ENCODE measurements at places on chromosomes 2 and 18.

DNA sequence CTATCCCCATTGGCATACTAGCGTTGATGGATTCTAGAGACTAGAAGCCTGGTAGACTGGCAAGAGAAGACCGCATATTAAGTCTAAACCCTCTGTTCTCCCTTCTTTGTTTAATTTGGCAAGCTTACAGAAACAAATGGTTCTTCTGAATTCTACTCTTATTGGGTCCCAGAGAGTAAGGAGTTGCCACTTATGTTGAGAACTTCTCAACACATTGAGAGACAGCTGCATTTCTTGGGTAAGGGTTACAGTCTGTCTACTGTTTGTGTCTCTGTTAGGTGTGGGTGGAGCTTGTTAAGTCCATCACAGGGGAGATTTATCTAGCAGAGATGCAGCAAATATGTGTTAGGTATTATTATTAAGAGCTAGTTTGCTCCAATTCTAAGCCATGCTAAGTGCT, 435.8 kb upstream of the MEIS1 start:
- DNase-seq = no peak

DNA sequence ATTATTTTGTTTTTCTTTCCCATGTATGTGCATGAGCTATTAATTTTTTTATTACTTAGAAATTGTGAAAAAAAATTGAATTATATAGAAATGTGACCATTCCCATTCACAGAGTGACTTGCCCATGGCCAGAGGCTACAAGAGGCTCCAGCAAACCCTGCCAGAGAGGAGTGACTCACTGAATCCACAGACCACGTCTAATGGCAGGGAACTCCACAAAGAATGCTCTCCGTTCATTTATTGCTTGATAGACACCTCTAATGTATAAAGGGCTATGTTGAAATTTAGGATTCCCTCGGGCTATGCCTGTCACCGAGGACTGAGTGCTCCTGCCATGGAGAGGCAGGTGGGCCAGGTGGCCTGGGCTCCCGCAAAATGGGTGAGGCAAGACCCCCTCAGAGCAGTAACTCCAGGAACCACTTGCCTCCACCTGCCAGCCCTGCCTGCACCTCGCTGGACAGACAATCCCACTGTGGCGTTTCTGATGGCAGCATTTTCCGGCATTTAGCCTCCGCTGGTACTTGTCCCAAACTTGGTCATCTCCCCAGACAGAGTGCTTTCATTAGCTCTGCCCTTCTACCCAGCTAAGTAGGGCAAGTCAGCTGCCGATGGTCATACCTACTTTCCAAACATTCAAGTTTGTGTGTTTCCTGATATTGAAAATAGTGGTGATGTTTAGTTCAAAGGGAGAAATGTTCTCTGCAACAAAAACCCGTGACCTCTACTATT, 200.3 kb downstream of the PRKCE start:
- DNase-seq = peak; percentile 66

- DNase-seq = no peak
Observed at GRCh38 chr18:32346671-32347070, 124.0 kb downstream of the GAREM1 start.

- DNase-seq = peak; percentile 48
Observed at GRCh38 chr2:95158891-95159619, 593 bp downstream of the ZNF514 start.

- DNase-seq = no peak
Observed at GRCh38 chr2:182446087-182446486, 19.3 kb upstream of the PDE1A start.

DNA sequence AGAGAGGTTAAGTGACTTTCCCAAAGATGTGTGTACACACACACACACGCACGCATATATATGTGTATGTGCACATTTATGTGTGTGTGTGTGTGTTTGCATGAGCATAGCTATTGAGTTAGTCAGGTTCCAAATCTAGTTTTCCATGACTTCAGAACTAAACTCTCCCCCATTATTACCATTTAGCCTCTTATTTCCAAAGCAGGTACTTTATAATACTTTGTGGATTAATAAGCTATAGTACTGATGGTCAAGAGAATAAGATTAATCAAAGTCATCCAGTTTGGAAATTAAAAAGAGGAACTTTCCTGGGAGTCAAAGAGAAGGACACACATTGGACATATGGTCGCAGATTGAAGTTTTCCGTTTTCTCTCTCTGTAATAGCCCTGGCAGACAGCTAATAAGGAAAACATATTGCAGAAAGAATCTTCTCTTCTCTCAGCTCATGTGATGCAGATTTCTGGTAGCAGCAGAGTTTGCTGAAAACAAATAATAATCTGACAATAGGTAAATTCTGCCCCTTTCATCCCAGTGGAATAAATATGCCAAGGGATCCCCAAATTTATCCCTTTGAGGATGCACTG, 410.9 kb upstream of the TCF4 start:
- DNase-seq = no peak

- no peak for DNase-seq
Observed at GRCh38 chr2:74278176-74278575, 65.0 kb downstream of the SLC4A5 start.

DNA sequence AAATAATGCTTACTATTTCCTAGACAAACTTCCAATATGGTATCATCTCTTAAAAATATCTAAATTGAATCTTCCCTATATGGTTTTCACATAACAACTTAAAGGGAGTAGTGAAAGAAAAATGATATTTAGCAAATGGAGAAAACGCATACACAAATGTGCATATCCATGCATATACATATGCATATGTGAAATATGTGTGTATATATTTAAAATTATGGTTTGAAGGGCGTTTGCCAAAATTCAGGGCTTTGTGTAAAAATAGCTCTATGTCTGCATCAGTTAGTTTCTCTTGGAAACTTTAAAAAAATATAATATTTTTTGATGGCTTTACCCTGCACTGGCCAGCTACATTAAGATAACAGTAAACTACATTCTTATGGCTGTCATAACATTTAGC, 986.7 kb downstream of the BCL11A start:
- no peak for DNase-seq

GRCh38 chr2:174076040-174076439, 110.9 kb upstream of the SP3 start:
- DNase-seq = no peak

DNA sequence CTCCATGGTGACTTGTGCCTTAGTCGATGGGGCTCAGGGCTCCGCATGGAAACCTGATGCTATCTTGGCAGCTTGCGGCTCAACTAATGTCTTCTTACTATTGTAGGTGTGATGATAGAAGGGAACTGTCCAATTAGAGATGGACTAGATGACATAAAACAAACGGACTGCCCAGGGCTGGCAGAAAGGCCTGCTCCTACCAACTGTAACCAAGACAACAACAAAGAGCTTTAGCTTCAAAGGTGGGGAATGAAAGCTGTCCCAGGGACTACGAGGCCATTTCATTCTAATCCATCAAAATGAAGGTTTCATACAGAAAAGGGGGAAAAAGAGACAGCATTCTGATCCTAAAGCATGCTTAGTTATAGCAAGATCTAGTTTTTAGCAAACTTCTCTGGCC, 186.9 kb upstream of the ACAA2 start:
- no peak for DNase-seq

GRCh38 chr2:219356834-219357233, 24.3 kb upstream of the RESP18 start:
- no peak for DNase-seq

- no peak for DNase-seq
Observed at GRCh38 chr18:76984193-76985155, 148.1 kb downstream of the MBP start.

DNA sequence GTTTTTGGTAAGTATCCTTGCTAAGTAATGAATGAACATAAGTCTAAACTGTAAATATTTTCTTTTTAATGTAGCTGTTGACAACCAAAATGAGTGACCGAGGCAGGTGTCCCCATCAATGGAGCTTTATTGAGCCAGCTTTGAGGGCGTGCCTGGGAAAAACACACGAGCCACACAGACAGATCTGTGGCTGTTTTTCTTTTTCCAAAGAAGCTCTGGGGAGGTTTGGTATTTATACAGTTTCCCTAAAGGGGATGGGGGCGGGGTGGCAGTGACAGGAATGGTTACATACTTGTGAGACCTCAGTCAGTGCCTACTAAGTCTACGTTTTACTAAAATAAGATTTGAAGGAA, 11.2 kb downstream of the DBI start:
- no peak for DNase-seq

DNA sequence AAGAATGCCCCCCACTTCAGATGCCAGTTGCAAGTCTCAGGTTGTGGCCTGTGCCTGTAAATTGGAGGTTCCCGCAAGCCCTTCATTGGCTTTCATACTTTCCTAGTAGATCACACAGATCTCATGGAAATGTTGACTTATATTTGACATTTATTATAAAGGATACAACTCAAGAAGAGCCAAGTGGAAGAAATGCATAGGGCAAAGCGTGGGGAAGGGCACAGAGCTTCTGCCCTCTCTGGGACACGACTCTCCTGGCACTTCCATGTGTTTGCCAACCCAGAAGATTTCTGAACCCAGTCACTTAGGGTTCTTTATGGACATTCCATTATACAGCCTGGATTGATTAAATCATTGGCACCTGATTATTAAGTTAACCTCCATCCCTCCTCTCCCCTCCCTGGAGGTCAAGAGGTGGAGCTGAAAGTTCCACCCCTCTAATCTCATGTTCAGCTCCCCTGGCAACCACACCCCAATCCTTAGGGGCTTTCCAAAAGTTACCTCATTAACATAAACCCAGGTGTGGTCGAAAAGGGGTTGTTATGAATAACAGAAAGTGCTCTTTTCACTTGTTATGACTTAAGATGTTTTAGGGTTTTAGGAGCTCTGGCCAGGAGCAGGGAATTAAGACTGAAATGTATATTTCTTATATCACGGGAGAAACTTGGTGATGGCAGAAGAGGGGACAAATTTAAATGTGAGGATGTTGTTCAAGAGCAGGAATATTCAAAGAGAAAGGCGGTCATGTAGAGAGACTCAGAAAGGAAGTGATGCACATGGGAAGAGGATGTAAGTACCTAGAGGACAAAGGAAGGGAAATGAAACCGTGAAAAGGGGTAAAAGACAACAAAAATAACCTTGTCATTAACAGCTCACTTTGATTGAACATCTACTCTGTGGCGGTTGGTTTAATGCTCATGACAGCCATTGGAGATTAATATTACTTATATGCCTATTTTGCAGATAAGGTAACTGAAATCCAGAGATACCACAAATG, 31.8 kb downstream of the SP100 start:
- no peak for DNase-seq

GRCh38 chr2:45176390-45176789, 167.1 kb upstream of the SIX2 start:
- no peak for DNase-seq

DNA sequence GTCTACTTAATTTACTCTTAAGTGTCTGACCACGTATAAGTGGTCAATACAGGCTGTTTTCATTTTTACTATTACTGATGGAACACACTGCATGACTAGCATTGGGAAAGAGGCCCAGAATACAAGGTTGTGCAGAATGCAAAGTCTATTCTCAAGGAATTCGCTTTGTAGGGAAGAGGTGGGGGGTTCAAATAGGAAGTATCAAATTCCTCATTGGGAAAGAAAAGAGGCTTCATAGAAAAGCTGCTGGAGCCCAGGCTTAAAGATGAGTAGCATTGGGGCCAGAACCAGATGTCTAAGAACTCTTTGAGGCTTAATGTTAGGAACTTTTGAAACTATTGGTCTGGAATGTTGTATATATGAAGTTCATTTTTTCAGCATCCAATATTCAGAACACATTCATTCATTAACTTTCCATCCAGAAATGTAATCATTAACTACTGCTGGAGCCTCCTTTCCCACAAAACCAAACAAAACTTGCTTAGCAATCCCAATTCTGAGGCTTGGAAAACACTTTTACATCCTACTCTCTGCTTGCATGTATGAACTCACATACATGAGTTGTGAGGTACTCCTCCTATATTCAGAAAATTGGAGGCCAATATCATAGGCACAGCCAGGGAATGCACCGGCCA, 994 bp upstream of the LRATD1 start:
- no peak for DNase-seq

DNA sequence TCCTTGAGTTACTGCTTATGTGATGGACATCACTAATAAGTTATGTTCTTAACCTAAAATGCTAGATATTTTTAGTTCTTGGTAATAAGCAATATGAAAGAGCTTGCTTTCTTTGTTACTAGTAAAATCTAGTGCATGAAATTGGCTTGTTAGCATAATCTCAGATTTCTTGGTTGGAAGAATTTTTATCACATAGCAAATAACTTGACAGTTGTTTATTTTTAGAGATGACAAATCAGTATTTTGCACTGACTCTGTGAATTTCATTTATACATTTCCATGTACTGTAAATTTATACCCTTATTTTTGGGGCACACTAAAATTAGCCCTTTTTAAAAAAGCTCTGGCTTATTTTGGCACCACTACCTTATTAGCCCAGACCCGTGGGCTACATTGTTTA, 45.6 kb downstream of the LCLAT1 start:
- DNase-seq = no peak

GRCh38 chr2:60517446-60517845, 36.0 kb downstream of the BCL11A start:
- no peak for DNase-seq

DNA sequence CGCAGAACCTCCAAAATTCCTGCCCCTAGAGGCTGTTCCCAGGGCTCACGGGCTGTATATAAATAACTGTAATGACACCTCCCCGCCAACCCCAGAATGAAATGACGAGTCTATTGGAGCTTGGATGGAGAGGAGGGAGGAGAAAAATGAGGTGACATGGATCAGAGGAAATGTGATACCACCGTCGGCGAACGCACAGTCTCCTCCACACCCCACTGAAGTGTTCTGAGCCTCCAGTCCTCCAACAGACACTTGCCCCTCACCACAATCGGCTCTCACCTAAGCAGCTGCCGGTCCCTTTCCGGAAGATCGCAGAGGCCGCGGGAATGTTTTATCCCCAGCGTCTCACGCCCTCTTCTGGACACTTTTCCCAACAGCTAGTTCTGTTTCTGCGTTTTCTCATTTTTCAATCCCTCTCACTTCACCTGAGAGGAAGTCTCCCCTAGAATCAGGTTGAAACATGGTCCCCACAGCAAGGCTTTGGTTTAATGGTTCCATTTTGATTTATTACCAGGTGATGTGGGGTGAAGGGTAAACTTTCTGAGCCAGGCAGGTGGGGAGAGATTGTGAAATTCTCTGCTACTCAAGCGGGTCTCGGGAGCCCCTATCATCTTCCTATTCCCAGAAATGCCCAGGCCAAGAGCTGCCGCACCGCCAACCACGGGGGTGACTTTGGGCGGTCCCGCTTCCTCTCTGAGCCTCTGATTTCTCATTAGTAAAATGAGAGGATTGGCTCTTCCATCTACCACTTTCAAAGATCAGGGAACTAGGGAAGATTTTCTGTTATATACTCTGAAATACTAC, 9.1 kb upstream of the MYO5B start:
- peak; percentile 17 for DNase-seq

- no peak for DNase-seq
Observed at GRCh38 chr2:138079976-138080375, 115.7 kb downstream of the HNMT start.

DNA sequence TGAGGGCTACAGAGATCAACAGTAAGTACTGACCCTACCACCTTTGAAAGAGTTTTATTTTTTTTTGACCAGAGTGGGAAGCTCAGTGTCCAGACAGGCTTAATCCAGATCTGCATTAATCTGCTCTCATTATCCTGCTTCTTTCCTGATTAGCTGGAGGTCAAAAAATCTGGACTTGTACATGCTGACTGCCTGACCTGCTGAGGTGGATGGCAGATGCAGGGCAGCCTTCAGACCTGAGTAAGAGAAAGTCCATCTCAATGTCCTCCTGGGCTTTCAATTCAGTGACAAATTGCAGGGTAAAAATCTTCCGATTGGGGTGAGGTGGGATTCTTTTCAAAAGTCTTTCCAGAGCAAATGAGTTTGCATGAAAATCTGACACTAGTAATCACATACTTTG, 998.8 kb upstream of the PIK3C3 start:
- no peak for DNase-seq

GRCh38 chr2:105254531-105255210, 13.1 kb downstream of the GPR45 start:
- no peak for DNase-seq

GRCh38 chr2:185813707-185814106, 75.1 kb downstream of the FSIP2 start:
- DNase-seq = no peak
